ENCODE measurements at places on chromosomes 13 and 19.

- peak; percentile 39 for DNase-seq
Measured at GRCh38 chr13:48492470-48493065, 40.3 kb downstream of the RCBTB2 start.

GRCh38 chr13:98080280-98080679 lies 62.6 kb upstream of the FARP1 start:
- DNase-seq: no peak

- DNase-seq: no peak
Measured at GRCh38 chr19:38245826-38246498, 10.2 kb downstream of the PPP1R14A start.

GRCh38 chr13:110297766-110298504 lies 9.0 kb downstream of the COL4A1 start:
- DNase-seq: no peak

GRCh38 chr13:48994706-48995105 lies 19.0 kb downstream of the FNDC3A start:
- no peak for DNase-seq

DNA sequence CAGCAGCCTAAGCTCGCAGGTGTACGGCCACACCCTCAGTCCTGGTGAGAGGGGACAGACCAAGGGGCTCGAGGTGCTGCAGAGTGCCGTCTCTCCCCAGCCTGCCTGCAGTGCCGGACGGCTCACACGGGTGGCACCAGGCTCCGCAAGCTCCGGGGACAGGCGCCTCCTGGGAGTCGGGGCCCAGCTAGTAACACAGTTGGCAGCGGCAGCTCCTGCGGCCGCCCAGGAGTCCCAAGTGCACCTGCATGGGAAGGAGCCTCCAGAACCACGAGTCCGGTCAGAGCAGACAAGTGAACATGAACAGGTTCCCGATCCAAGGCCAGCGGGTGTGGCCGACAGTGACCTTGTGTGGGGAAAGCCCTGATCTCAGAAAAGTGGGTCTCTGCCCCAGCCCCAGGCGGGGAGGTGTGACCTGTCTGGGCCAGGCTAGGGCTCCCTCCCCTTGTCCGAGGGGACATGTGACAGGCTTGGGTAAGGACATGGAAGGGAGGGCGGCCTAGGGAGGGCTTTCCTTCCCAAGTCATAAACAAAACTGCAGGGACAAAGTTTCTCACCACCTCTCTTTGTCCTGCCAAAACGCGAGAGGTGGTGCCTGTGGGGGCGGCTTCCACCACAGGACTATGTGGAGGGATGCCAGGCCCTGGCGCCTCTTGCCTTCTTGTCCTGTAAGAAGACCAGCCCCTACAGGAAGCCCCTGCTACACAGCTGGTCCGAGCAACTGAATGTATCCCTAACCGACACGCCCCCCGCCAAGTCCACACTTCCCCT lies 46.5 kb downstream of the MLLT1 start:
- no peak for DNase-seq

DNA sequence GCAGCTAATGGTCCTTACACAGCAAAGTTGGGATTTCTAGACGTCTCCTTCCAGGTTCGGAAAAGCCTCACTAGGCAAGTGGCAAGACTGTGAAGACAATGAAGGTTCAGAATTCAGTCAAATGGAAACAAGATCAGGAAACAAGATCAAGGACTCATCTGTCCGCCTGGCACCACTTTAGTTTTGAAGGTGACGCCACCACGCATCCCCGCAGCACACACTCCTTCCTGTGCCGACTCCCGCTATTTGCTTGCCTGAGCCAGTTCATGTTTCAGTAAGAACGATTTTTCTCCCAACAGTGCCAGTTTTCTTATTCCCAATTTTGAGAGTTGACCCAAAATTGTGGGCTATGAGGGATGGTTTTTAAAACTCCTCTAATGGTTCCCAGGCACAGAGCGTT lies 41.4 kb downstream of the MPHOSPH8 start:
- DNase-seq: no peak

DNA sequence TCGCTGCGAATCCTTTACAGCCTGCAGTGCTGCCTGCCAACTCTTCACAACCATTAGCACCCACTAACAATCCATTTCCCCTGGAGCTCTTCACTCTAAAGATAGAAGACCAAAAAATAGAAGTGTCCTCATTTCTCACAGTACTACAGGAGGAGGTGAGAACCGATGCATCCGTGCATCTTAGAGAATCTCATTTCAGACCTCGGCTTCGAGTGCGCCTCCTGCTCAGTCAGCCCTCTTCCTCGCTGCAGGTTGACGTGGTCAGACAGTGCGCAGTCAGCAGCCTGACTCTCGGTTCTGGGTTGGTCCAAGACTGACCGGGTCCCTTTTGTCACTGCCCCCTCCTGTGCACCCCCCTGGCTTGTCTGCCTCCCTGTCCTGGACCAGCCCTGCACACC lies 85.3 kb downstream of the RAB20 start:
- no peak for DNase-seq

DNA sequence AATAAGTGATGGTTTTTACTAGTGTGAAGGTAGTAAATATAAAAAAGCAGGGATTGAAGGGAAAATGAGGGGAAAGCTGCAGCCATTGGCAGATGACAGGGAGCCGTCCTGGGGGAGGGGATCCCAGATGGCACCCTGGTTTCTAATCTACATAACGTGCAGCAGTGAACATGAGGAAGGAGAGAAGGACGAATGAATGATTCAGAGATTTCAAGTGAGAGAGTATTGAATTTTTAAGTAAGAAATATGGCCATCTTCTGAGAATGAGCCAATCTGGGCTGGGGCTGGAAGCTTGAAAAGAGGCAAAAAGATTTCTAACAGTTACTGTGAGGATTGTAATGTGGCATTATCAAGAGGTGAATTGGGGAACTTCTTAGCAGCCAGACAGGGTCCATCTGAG lies 414.2 kb downstream of the MYO16 start:
- DNase-seq: no peak

- no peak for DNase-seq
Measured at GRCh38 chr13:91329733-91330132, 17.8 kb upstream of the MIR17HG start.

- DNase-seq: peak; percentile 97
Measured at GRCh38 chr19:12610540-12611360, at the start of the genes ZNF490 and ZNF791. Gene ZNF490 (minus strand): TSS chr19:12610813. CDS start chr19:12610680, 133 bp downstream. Gene ZNF791 (plus strand): TSS chr19:12610920. CDS start chr19:12611080, 160 bp downstream.

DNA sequence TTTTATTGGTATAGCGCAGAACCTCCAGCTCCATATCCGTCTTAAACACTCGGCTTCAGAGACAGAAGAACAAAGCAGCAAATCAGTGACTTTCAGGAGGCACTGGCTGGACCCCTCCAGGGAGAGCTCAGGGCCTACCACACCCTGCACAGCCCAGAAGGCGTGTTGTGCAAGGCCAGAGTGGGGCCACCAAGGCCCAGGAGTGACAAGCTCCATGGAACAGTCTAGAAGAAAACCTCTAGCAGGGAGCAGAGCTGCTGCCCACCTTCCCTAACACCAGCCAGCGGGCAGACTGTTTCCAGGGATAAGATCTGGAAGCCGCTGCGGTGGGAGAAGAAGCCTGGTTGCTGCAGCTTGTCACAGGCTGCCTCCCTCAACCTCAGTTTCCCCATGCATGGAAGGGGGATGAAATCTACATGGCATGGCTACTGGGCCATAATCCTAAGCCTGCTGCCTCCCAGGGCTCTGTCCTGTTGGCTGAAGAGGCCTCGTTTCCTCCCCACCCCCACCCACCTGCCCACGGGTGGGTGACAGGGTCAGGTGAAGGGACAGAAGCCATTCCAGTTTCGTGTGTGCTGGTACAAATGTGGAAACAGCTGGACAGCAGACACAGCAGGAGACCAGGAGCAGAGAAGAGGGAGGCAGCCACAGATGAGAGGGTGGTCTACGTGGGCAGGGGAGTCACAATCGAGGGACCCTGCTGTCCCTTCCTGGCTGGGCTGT lies 57.4 kb downstream of the PEPD start:
- DNase-seq: no peak

- no peak for DNase-seq
Measured at GRCh38 chr13:111119966-111120365, 4.9 kb downstream of the ARHGEF7 start.
